ENCODE measurements at places on chromosomes 4 and X. TPM values are rescaled to one million over a fixed set of nuclear protein-coding genes. Genes with fewer than 3 reads are reported as not detected.
A peak's percentile ranks its signal among the peaks of the same experiment; 100 is the strongest.

- H3K36me3 ChIP-seq = no peaks in the 10 kb centered on the region
- no peak overlapping the region for H3K27ac ChIP-seq
- H3K27me3 ChIP-seq = peaks cover 2% of the 10 kb centered on the region
- peaks cover 5% of the 10 kb centered on the region for H3K4me1 ChIP-seq
- no peak overlapping the region for H3K4me3 ChIP-seq
- DNase-seq = peak; percentile 59
Observed at GRCh38 chr4:7547368-7548040, 112.8 kb upstream of the PSAPL1 start.

DNA sequence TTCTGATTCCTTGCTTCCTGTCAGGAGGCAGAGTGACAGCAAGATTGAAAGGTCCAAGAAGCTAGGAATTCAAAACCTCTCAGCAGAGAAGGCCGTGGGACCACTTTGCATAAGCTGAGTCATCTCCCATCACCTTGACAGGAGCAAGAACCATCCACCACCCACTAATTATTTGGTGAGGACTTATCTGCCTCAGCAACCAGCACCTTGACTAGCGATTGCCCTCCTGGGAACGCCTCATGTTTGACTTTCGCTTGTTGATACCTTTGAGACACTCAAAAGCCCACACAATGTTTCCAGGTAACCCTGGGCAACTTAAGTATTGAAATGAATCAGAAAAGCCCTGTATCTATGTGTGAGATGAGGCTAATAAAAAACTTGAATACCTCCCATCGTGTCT is 233.5 kb upstream of the GYPA start:
- no peaks in the 10 kb centered on the region for H3K36me3 ChIP-seq
- no peak for DNase-seq
- no peaks in the 10 kb centered on the region for H3K27me3 ChIP-seq
- H3K4me1 ChIP-seq = no peaks in the 10 kb centered on the region
- no peak overlapping the region for H3K4me3 ChIP-seq
- no peak overlapping the region for H3K27ac ChIP-seq

GRCh38 chr4:21555083-21555482 is 393.5 kb downstream of the KCNIP4 start:
- H3K4me1 ChIP-seq = no peaks in the 10 kb centered on the region
- H3K36me3 ChIP-seq = no peaks in the 10 kb centered on the region
- H3K27ac ChIP-seq = no peak overlapping the region
- no peak overlapping the region for H3K4me3 ChIP-seq
- H3K27me3 ChIP-seq = no peaks in the 10 kb centered on the region
- no peak for DNase-seq

DNA sequence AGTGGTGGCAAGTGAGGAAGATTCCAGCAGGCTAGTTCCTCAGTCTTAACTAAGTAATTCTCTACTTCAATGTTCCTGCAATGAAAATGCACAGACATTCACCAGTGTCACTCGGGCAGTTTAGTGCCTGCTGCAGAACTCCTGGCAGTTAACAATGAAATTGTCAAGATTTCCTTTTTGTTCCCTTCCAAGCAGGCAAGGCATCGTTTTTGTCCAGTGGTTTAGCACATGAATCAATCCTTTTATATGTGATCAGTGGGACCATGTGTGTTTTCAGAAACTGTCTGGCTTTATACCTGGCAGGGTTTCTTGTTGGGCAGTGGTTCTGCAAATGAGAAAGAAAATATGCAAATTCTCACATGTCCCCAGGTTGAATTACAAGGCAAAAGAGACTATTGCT is 122.2 kb downstream of the GBA3 start:
- H3K4me3 ChIP-seq = no peak overlapping the region
- H3K27me3 ChIP-seq = no peaks in the 10 kb centered on the region
- H3K36me3 ChIP-seq = no peaks in the 10 kb centered on the region
- H3K27ac ChIP-seq = no peak overlapping the region

Gene LRPAP1
- total RNA-seq = 270 TPM

- no peaks in the 10 kb centered on the region for H3K36me3 ChIP-seq
- peak within 1 kb of the TSS; percentile 57 for H3K4me3 ChIP-seq
- H3K27me3 ChIP-seq = no peaks in the 10 kb centered on the region
- peak within 1 kb of the TSS; percentile 88 for H3K27ac ChIP-seq
- no peaks in the 10 kb centered on the region for H3K4me1 ChIP-seq
- no peak for DNase-seq
Observed at GRCh38 chr4:185534866-185535611, at the start of gene PDLIM3. Gene PDLIM3 (minus strand): TSS chr4:185535507. CDS start chr4:185535434, 73 bp downstream.

- no peak overlapping the region for H3K27ac ChIP-seq
- no peak for DNase-seq
- H3K36me3 ChIP-seq = no peaks in the 10 kb centered on the region
Observed at GRCh38 chr4:36273276-36273675, 8.1 kb upstream of the DTHD1 start.

GRCh38 chrX:151009582-151009981 is 26.4 kb downstream of the HMGB3 start:
- no peak for DNase-seq
- no peaks in the 10 kb centered on the region for H3K27me3 ChIP-seq
- no peaks in the 10 kb centered on the region for H3K36me3 ChIP-seq

DNA sequence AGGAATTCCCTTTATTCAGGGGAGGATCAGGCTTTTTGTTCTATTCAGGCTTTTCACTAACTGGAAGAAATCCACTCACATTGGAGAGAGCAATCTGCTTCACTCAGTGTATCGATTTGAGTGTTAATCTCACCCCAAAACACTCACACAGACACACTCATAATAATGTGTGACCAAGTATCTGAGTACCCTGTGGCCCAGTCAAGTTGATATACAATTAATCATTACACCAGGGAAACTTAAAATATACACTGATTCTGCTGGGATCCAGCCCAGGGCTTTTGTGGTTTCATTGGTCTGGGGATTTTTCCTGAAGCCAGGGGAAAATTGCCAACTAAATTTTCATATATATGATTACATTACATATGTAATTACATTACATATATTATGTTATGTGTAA is 44.0 kb upstream of the GATB start:
- H3K27me3 ChIP-seq = no peaks in the 10 kb centered on the region
- no peaks in the 10 kb centered on the region for H3K4me1 ChIP-seq
- H3K4me3 ChIP-seq = no peak overlapping the region
- no peaks in the 10 kb centered on the region for H3K36me3 ChIP-seq
- H3K27ac ChIP-seq = no peak overlapping the region

DNA sequence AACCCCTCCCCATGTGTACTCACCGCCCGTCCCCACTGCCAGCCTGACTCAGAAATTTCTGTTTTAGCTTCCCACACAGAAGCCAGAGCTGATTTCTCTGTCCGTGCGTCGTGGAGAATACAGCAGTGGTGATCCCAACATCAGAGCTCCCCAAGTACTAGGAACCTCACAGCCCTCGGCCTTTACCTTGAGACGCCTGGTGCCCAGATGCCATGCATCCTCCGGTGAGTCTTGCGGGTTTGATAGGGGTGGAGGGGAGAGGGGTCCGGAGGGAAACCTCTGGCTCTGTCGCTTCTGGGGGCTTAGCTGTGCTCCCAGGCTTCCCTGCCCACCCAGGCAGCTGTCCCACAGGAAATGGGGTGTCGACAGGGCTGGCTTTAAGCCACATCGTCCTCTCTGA is 2.1 kb downstream of the LOC101059915 start:
- no peaks in the 10 kb centered on the region for H3K36me3 ChIP-seq
- no peaks in the 10 kb centered on the region for H3K4me1 ChIP-seq
- DNase-seq = no peak
- H3K4me3 ChIP-seq = no peak overlapping the region
- H3K27ac ChIP-seq = no peak overlapping the region
- no peaks in the 10 kb centered on the region for H3K27me3 ChIP-seq

DNA sequence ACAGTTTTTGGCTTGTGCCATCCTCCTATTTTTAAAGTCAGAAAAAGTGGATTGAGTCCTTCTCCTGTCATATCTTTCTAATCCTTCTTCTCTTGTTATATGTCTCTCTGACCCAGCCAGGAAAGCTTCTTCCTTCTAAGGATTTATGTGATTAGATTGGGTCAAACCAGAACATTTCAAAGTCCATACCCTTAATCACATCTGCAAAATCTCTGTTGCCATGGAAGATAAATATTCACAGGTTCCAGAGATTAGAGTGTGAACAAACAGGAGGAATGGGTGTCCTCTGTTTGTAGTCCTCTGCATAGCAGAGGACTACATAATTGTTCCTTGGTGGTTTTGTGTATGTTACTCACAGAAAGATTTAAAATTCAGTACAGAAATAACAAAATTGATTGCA is 421.2 kb downstream of the EPHA5 start:
- H3K27me3 ChIP-seq = no peaks in the 10 kb centered on the region
- no peaks in the 10 kb centered on the region for H3K4me1 ChIP-seq
- no peak overlapping the region for H3K27ac ChIP-seq
- DNase-seq = no peak
- H3K4me3 ChIP-seq = no peak overlapping the region
- H3K36me3 ChIP-seq = no peaks in the 10 kb centered on the region

Gene CLDN2
- total RNA-seq = not detected

Gene YY2
- 0.82 TPM for total RNA-seq

Gene ANKRD50
- total RNA-seq = 28.7 TPM

Gene HGFAC
- total RNA-seq = 1.9 TPM

DNA sequence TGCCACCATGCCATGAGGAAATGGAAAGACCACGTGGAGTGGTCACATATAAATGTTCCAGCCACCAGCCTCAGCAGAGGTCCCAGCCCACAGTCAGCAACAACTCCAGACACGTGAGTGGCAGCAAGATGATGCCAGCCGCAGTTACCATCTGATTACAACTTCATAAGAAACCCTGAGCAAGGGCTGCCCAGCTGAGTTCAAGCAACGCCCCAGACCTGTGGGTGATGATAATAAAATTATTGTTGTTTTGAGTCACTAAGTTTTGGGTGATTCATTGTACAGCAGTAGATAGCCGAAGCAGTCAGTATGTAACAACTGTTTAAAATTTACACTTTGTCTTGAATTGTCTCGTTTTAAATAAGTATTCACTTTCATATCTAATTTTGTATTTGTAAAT is 5.8 kb upstream of the CCNG2 start:
- DNase-seq = no peak
- no peaks in the 10 kb centered on the region for H3K27me3 ChIP-seq
- H3K4me3 ChIP-seq = no peak overlapping the region
- H3K4me1 ChIP-seq = peaks cover 3% of the 10 kb centered on the region

DNA sequence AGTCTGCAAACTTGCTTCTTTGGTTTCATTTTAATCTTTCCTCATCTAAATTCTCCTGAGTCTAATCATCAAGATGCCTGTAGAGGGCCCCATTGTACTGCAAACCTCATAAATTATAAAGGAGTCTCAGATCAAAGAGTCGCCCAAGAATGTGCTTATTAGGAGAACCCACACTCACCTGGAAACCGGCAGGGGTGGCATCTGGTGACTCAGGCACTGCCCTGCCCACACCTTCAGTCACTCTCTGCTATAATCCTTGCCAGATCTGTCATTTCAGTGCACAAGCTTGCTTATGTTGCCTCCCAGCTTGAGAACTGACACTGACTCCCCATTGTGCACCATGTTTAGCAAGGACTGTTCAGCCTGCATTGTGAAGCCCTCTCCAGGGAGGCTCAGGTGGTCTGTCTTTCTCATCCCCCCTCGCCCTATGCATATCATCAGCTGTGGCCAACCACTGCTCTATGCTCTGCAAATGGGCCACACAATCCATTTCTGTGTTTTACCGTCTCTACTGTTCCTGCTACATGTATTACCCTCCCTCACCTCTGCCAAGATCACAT is 12.4 kb downstream of the EPGN start:
- peak; percentile 54 for DNase-seq
- H3K27me3 ChIP-seq = no peaks in the 10 kb centered on the region
- no peak overlapping the region for H3K4me3 ChIP-seq
- no peak overlapping the region for H3K27ac ChIP-seq
- H3K36me3 ChIP-seq = no peaks in the 10 kb centered on the region
- H3K4me1 ChIP-seq = no peaks in the 10 kb centered on the region

Gene SORCS2
- total RNA-seq = 4.4 TPM

DNA sequence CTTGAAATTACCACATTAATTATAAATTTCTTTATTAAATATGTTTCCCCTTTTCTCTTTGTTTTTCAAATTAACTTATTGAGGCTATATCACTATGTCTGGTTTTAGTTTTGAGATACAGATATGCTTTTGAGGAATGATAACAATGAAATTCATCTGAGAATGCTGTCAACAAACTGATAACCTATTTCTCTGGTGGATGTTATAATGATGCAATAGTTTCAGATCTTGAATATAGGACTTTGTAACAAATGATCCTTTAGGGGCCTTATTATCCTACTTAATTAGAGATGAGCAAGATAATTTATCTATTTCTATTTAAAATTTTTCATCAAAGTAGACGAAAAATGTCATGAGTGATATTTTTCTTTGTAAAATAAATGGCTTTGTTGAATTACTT is 123.7 kb downstream of the MAGEB17 start:
- no peaks in the 10 kb centered on the region for H3K27me3 ChIP-seq
- no peaks in the 10 kb centered on the region for H3K36me3 ChIP-seq
- H3K27ac ChIP-seq = no peak overlapping the region
- no peak overlapping the region for H3K4me3 ChIP-seq
- no peak for DNase-seq
- H3K4me1 ChIP-seq = no peaks in the 10 kb centered on the region

DNA sequence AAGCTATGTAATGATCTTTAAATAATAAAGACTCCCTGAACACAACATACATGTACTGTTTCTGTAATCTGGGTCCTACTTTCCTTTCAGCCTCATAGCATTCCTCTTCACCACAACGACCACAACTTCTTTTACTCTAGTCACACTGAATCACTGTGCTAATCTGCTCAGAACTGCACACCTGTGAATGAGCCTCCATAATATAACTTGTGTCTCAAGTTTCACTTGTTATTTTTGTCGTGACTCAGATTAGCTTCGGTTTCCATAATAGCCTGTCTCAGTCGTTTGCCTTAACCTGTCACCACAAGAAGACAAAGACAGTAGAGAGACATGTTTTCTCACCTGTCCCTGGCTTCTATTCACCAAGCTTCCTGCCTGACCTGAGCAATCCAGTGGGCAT is 61.8 kb downstream of the MAGED1 start:
- H3K36me3 ChIP-seq = no peaks in the 10 kb centered on the region
- H3K4me1 ChIP-seq = no peaks in the 10 kb centered on the region
- no peaks in the 10 kb centered on the region for H3K27me3 ChIP-seq
- no peak overlapping the region for H3K4me3 ChIP-seq

- no peaks in the 10 kb centered on the region for H3K27me3 ChIP-seq
- H3K4me3 ChIP-seq = no peak overlapping the region
- no peak overlapping the region for H3K27ac ChIP-seq
- no peak for DNase-seq
- no peaks in the 10 kb centered on the region for H3K4me1 ChIP-seq
- no peaks in the 10 kb centered on the region for H3K36me3 ChIP-seq
Observed at GRCh38 chrX:85611926-85612325, 232.5 kb upstream of the POF1B start.

Gene TRIM61
- 0.23 TPM for total RNA-seq

- H3K27ac ChIP-seq = no peak overlapping the region
- no peaks in the 10 kb centered on the region for H3K4me1 ChIP-seq
- no peaks in the 10 kb centered on the region for H3K36me3 ChIP-seq
- DNase-seq = no peak
- no peak overlapping the region for H3K4me3 ChIP-seq
Observed at GRCh38 chr4:37138019-37138653, 106.4 kb upstream of the NWD2 start.

Gene UGT2B15
- total RNA-seq = not detected

All from prostate gland (tissue), 2 donors.